ENCODE measurements at places on chromosomes 12 and 14.

- DNase-seq: no peak
Measured at GRCh38 chr14:51663783-51664326, 12.1 kb downstream of the FRMD6 start.

DNA sequence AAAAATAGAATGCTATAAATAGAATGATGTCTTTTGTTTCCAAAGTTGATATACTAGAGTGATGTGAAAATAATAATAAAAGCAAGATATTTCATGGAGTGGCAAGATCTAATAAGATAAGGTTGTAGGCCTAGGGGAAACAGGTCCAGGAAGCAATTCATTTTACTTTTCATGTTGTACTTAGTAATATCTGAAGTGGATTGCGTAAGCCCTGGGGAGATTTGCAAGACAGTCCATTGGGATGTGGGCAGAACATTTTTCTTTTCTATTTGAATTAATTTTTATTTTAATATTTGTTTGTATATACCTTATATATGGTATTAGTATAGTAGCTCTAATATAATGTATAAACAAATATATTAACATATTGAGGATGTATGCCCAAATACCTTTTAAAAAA, 7.5 kb downstream of the NUBPL start:
- no peak for DNase-seq

DNA sequence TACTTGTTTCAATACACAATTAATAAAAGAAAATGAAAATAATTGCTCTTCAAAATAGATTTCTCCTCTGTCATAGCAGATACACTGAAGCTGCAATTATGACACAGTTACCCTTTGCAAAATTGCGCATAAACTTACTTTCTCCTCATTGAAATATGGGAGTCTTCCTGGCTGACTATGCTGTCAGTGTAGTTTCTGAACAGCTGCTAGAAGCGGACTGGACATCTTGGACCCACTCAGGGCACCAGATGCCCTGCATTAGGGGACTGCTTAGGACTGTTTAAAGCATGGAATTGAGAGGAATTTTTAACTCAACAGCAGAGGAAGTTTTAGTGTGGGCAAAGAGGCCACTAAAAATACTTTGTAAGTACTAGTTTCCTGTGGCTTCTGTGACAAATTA, 454.9 kb downstream of the ATP23 start:
- no peak for DNase-seq

GRCh38 chr14:67526676-67527459, 6.2 kb upstream of the PLEKHH1 start:
- peak; percentile 57 for DNase-seq

DNA sequence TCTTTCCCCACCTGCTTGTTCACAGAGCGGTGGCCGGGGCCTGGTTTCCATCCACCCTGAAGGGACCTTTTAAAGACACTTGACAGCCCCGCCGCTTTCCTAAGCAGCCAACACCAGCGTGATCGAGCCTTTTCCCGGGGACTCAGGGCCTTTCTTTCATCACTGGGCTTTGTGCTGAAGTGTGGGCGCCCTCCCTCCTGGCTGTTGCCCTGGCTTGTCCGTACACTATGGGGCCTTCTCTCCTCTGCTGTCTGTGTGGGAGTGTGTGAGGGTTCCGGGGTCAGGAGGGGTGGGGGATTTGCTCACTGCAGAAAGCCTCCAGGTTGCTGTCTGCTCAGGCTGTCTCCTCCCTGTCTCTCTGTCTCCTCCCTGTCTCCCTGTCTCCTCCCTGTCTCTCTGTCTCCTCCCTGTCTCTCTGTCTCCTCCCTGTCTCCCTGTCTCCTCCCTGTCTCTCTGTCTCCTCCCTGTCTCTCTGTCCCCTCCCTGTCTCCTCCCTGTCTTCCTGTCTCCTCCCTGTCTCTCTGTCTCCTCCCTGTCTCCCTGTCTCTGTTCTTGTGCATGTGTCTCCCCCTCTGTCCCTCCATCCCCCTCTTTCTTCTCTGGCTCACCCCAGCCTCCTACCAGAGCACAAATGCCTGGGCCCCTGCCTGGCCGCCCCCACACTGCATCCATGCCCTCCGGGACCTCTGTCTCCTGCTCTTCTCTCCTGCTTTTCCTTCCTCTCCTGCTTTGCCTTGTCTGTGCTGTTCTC, 64.7 kb downstream of the CCDC92 start:
- no peak for DNase-seq

GRCh38 chr12:12008232-12008850, 62.4 kb upstream of the BCL2L14 start:
- DNase-seq: peak; percentile 53

All from CD4-positive, alpha-beta T cell (primary cell).